ENCODE measurements at places on chromosomes 12 and 14. TPM values are rescaled to one million over a fixed set of nuclear protein-coding genes. Genes with fewer than 3 reads are reported as not detected.

ZC2HC1C gene
- total RNA-seq = 0.99 TPM

HOXC12 gene
- not detected for total RNA-seq

FSCB gene
- not detected for total RNA-seq

CRACR2A gene
- 2.1 TPM for total RNA-seq

MUCL1 gene
- not detected for total RNA-seq

DHRS2 gene
- not detected for total RNA-seq

RHEBL1 gene
- 0.40 TPM for total RNA-seq

APAF1 gene
- total RNA-seq = 20.3 TPM

PZP gene
- under 0.01 TPM for total RNA-seq
